ENCODE measurements at places on chromosomes 3 and 15.
A peak's percentile ranks its signal among the peaks of the same experiment; 100 is the strongest.

DNA sequence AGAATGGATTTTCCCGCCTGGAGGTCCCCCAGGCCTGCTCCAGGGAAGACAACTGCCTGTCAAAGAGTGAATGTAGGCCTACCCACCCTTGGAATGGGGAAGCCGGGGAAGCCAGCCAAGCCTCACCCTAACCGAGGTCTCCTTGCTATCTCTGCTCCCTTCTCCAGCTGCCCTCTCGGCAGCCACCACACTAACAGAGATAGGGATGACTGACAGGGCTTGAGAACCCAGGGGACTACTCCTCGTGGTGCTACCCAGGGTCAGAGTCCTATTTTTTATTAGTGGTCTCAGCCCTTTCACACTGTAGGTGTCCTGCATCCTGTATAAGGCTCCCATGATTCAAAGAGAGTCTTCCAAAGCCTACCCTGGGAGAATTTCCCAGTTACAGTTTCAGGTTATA, 160.6 kb upstream of the CHRM5 start:
- DNase-seq = no peak

DNA sequence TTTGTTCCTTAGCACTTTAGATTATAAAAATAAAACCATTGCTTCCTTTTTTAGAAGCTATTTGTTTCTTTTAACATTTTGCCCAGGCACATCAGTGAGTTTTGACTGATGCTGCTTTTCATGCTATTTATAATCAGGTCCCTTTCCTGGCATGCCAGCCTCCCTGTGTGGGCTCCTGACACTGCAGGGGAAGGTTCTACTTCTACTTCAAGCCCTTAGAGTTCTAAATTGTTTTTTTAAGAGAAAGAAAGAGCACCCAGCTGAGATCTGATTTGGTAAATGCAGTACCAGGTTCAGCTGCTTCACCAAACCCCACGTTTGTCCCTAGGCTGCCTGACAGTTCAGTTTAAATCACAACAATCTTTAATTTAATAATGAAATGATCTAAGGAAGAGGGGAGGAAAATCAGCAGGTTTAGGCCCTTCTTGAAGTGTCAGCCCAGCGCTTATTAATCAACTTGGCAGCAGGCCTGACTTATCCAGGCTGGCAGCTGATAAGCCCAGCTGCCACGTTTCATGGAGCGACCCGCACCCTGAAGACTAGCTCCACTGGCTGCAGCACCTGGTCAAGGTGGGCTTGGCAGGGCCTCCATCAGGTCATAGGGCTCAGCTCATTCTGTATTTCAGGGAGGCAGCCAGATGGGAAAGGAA, 29.0 kb downstream of the HGD start:
- no peak for DNase-seq

GRCh38 chr3:138684396-138684795, 75.8 kb downstream of the FAIM start:
- no peak for DNase-seq

DNA sequence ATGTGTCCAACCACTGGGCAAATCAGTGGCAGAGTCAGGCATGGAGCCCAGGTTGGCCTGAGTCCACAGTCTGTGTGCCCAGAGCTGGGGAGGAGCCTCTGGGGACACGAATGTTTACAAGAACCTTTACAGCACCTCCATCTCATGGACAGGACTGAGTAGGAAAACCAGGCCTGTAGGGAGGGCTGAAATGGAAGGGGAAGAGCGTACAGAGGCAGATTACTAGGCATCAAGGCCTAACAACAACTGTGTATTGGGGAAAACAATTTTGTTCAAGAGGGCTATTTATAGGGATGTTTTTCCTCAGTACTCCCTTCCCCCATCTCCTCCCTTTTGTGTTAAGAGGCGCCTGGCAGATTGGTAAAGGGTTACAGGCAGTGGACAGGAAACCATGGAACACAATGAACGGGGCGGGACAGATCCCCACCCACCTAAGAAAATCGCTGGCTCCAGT, 15.1 kb upstream of the ARHGAP31 start:
- DNase-seq = no peak

GRCh38 chr3:23735535-23736326, 70.0 kb upstream of the UBE2E1 start:
- DNase-seq = no peak

DNA sequence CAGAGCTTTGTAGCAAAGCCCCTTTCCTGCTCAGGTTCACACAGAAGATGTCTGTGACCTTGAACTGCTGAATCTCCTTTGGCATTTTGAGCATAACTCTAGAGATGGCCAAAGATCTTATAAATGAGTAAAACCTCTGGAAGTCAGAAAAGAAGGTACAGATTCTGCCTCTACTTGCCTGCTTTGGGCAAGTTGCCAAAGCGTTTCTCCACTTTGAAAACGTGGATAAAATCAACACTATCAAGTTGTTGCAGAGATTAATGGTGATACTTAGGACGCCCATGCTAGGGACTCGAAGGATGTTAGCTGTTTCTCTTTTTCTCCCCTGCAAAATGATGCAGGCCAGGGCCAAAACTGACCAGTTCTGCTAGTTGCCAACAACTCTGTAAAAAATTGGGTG, 68.0 kb upstream of the CMTM7 start:
- DNase-seq = no peak

- DNase-seq = peak; percentile 62
Measured at GRCh38 chr3:57983734-57984518, 24.3 kb upstream of the FLNB start.

DNA sequence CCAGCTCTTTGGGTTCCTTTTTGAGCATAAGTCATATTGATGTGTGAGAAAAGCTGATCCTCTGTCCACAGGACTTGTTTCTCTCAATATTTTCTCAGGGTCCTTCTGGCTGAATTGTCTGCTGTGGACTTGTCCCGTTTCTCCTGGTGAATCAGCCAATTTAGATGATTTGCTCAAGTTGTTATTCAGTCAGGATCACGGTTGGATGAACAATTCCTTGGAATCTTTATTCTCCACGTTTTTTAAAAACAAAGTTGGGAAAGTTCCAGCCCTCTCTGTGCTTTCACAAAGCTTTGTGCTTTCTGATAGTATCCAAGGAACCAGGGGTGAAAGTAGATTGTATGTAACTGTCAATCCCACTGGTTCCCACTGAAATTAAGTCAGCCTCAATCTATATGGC, 61.3 kb downstream of the LRRC3B start:
- no peak for DNase-seq

DNA sequence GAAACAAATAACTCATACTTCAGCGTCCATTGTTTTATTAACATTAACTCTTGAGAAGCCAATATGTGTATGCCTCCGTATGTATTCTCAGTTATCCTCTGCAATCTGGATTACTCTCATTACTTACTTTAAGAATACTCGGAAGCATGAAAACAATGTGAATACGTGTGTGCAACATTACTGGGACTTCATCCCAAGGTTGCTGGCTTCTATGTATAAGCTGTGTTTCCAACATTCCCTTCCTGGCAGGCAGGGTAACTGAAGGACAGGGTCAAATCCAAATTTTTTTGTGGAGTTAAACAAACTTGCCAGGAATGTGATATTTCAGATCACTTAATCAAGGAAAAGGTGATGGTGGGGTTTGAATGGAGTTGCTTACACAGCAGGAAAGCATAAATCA, 34.5 kb upstream of the NR1I2 start:
- DNase-seq = peak; percentile 12

GRCh38 chr15:45631776-45632175, 3.1 kb upstream of the SQOR start:
- DNase-seq = no peak

DNA sequence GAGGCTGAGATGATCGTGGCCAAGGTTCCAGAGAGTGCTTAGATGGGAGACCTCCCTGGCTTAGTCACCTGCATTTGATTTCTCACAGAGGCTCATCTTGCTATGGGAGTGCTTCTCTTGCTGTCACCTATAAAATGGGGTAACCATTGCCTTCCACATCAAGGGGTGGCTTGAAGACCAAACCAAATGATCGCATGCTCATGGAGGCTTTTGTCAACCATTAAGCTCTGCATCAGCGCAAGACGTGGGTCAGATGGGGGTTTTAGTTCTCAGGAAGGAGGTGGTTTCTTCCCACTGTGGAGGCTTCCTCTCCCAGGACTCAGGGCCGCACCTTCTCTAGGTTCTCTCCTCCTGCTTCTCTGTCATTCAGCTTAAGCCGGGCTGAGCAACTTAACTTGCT, 27.4 kb upstream of the NOX5 start:
- DNase-seq = no peak

GRCh38 chr3:32309654-32310242, 71.3 kb downstream of the CMTM8 start:
- DNase-seq = no peak

DNA sequence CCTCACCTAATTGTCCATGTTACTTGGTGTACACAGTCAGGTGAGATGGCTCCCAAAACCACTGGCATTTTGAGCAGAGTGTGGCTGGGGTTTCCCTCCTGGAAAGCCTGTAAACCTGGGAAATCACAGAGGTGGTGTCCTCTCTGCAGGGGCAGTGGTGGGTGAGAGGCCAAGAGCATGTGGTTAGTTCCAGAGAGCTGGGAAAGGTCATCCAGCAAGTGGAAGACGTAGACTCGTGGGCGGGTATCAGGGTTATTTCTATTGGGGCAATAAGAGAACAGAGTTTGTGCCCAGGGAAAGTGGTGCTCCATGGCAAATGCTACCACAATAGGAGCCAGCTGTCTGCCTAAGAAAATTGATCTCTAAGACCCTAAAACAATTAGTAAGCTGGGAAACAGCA, 44.6 kb upstream of the LIMD1 start:
- no peak for DNase-seq

DNA sequence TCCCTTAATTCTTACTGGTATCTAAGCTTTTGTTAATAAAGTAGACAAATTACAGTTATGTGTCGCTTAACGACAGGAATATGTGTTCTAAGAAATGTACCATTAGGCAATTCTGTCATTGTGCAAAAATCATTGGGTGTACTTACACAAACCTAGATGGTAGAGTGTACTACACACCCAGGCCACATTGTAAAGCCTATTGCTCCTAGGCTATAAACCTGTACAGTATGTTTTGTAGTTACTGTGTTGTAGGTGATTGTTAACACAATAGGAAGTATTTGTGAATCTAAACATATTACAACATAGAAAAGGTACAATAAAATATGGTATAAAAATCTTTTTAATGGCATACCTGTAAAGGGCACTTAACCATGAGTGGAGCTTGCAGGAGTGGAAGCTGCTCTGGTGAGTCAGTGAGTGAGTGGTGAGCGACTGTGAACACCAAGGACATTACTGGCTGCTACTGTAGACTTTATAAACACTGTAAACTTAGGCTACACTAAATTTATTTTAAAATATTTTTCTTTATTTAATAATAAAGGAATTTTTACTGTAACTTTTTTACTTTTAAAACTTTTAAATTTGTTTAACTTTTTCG, 47.4 kb downstream of the FSIP1 start:
- no peak for DNase-seq

DNA sequence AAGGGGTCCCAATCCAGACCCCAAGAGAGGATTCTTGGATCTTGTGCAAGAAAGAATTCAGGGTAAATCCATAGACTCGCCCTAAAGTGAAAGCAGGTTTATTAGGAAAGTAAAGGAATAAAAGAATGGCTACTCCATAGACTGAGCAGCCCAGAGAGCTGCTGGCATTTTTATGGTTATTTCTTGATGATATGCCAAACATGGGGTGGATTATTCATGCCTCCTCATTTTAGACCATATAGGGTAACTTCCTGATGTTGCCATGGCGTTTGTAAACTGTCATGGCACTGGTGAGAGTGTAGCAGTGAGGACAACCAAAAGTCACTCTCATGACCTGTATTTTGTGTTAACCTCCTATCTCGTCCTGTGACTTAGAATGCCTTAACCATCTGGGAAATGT, 142.2 kb downstream of the DOCK3 start:
- DNase-seq = no peak

- peak; percentile 73 for DNase-seq
Measured at GRCh38 chr3:194046995-194047645, 88.8 kb upstream of the HES1 start.
